ENCODE measurements at places on chromosomes 2 and 18.

DNA sequence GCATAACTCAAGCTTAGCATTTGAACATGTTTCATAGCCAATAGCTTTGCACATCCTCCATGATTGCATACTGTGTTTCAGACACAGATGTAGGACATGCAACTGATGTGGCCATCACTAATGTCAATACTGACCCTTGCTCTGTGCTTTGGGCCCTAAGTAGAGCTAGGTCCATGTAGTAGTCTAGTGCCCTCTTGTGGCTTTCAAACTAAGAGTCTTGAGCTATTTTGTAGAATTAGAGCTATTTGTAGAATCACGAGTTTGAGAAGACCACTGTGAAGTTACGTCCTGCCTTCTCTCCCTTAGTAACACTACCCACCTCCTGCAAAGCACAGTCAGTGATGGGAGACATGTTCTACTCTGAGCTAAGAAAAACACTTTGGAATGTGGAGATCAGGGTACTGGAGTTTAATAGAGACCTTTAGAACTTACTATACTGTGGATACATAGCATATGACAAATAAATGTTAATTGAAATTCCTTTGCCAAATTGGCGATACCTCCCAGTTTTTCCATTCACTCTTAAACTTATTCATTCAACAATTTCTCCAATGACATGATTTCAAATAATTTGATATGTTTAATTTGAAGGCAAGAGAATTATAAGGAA, 306.5 kb upstream of the TNP1 start:
- DNase-seq: peak; percentile 42

DNA sequence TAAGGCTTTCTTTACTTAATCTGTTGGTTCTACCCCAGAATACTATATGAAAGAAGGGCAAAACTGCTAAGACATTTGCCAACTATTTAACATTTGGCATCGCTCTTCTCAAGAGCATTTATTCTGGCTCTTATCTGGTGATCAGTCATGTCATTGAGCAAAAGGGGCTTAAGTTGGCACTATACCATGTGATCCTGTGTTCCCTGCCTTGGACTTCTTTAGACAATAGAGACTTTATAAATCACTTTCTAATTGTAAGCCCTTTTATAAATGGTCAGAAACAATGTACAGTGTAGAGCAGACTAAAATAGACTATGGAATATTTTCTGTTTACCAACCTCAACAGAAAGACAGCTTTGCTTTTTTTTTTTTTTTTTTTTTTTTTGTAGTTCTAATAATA, 52.1 kb downstream of the GTF3C3 start:
- DNase-seq: no peak

DNA sequence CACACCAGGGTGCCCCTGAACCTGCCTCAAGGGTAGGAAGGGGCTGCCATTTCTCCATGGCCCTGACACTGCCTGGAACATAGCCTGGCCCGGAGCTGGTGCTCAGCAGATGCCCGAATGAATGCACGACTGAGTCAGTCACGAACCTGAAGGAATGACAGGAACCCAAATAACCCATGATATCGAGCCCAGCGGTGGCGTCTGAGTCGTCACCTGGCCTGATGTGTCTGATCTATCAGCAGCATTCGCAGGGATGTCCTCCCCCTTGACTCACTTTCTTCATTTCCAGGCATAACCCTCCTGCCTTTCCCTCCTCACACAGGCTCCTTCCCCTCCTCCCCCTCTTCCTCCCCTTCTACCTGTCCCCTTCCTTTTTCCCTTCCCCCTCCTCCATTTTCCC, 52.1 kb upstream of the SMAD7 start:
- DNase-seq: no peak

- DNase-seq: no peak
Measured at GRCh38 chr18:48934723-48935432, 15.9 kb downstream of the SMAD7 start.

DNA sequence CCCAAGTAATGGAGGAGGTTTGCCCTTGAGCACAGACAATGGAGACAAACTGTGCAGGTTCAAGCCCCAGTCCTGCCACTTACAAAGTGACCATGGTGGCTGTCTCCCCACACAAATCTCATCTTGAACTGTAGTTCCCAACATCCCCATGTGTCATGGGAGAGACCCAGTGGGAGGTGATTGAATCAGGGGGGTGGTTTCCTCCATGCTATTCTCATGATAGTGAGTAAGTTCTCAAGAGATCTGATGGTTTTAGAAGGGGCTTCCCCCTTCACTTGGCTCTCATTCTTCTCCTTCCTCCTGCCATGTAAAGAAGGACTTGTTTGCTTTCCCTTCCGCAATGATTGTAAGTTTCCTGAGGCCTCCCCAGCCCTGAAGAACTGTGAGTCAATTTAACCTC, 225.4 kb downstream of the TXNL1 start:
- no peak for DNase-seq

DNA sequence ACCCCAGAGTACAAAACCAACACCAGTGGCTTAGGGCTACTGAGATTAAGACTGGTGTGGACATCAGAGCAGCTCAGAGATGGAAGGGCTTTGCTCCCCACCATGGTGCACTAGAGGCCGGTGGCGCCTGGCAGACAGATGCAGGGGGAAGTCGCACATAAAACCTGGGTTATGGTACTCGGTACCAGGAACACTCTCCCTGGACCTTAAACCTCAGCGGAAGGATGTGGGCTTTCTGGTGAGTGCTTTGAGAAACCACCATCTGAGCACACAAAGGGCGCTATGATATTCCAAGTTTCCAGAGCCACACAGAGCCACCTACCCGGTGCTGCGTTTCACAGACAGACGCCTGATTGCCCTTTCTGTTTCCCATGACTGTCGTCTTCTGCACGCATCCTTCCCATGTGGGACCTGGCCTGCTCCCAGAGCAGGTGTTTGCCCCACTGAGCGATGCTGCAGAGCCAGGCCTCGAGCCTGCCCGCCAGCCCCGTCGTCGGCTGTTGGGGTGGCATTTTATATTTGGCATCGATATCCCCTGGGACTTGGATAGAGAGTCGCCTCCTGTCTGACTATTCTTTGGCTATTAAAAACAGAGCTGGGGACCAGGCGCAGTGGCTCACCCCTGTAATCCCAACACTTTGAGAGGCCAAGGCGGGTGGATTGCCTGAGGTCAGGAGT, 89.5 kb upstream of the ODC1 start:
- DNase-seq: no peak

DNA sequence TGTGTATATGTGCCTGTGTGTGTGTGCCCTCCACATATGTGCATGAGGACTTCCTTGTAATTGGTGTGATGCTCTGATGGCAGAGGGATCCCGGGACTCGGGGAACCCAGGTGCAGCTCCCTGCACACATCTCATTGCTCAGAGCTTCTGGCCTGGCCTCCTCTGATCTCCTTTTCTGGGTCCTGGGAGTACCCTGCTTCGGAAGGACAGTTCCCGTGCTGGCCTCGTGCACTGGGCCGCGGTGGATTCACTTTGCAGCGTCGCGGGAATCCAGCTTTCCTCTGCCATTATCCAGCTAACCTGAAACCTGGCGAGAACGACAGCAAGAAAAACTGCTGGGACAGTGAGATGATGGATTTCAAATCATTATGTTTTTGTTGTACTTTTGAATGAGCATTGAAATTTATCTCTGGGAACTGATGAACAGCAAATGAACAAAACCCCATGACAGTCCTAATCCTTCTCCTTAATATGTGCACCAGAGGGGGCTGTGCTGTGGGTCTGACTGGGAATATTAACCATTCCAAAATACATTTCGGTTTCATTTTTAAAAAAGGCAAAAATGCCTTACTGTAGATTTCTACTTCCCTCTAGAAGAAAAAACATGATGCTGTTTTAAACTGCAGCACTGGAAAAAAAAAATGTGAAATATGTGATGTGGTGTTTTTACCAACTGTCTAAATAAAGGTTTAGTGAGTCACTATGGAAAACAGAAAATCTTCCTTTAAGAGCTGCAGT, 78.2 kb downstream of the PTGR3 start:
- DNase-seq: no peak

DNA sequence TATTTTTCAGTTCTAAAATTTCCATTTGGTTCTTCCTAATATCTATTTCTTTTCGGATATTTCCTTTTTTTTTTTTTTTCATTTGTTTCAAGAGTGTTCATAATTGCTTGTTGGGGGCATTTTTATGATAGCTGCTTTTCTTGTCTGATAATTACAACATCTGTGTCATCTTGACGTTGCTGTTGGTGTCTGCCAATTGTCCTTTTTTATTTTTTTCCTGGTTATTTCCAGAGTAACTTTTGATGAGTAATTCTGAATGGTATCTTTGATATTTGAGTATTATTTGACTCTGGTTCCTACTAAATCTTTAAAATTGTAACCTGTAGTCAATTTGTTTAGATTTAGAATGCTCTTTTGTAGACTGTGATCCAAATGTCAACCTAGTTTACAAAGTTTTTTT, 51.3 kb upstream of the CHRNA1 start:
- no peak for DNase-seq

DNA sequence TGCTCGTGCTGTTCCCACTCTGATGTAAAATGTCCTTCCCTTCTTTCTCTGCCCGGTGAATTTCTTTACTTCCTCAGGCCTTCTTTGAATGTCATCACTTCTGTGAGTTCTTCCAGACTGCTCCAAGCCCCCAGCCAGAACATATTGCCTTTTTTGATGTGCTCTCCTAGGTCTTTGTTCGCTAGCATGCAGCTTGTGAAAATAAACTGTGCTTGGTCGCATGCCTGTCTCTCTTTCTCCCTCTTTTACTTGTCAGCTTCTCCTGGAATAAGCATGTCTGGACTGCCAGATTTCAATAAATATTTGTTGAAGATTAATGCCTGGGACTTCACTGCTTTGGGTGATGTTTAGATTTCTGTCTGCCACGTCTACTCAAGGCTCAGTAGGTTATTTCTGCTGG, 82.7 kb upstream of the ARHGAP28 start:
- no peak for DNase-seq

DNA sequence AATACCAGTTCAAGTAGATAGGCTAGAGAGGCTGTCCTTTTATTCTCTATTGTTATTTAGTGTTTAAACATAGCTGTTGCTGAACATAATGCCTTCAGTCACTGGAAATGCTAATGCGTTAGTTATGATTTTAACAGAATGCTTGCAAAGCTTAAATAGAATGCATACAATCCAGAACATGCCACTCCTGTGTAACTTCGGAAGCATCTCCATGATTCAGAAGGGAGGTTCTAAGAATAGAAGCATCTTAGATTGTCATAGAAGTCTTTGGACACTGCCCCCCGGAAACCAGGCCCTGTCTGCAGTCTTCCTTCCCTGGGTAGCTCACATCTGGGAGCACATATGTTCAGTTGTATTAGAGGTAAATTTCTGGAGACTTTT, 73.2 kb downstream of the ZNF532 start:
- DNase-seq: no peak

DNA sequence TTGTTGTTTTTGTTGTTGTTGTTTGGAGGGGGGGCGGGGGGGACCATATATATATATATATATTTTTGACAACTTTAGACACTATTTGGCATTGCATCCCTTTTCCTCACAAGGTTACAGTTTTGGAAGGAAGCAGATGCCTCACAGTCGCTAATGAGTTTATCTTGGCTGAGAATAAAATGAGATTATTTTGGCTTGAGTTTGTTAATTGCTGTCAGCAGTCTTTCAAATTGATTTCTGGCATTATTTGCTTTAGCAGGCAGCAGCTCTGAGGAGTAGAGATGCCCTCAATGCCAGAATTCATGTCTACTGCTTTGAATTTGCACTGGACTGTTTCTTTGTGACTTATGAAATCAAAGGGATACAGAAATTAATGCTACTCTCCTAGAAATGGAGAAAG, 595.2 kb upstream of the HNMT start:
- DNase-seq: no peak

DNA sequence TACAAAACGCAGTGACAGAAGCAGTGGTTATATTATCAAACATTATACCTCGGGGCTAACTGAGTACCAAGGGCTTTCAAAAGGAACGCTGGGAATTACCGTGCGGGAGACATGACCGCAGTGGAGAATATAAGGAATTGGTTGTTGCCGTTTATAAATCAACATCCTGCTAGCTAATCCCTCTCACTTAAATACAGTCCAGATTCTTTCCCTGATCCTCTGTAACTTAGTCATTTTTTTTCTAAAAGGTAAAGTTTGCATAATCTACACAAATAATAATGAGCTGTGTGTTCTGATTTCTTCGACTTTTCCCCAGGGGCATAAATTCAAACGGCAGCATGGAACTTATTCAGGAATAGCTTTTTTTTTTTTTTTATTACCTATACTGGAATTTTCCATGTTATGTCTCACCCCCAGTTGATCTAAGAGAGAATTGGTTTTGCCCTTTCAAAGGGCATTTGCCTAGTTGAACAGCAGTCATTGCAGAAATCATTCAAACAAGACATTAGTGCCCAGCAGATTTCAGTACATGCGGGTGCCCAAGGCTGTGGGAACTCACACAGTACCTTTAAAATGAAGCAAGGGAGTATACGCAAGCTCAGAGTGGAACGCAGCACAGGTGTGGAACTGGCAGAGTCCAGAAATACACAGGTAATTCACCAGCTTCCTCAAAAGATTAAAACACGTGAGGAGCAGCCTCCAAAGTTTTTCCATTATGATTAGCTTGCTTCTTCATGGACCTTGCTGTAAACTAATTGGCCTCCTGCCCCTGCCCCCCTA, 63.9 kb downstream of the SMIM21 start:
- DNase-seq: no peak

DNA sequence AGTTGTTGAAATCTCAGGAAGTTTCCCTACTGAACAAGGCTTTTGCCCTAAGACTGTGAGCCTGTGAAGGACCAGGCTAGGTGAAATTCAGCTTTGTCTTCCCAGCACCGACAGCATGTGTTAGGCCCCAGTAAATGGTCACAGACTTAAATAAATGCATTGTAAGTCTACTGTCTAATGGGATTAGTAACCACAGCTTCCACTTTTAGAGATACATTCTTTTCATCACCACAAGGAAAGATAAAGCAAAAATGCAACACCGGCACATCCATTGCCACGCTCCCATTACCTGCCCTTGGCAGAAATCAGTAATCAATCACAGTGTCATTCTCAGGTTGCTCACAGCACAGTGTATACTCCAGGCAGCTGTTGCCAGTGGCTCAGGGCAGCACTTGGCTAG, 59.3 kb downstream of the CRACDL start:
- no peak for DNase-seq

DNA sequence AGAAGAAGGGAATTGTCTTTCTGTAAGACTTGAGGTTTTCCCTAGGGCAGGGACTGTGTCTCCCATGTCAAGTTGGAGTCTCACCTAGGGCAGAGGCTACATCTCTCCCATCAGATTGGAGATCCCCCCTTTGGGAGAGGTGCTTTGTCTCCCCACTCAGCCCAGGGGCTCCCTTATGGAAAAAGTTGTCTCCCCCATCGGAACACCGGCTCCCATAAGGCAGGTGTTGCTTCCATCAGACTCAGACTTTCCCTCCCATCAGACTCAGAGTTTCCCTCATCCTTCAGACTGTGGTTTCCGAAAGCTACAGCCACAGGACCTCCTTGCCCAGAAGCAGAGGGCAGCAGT, 5.8 kb downstream of the ANKRD53 start:
- DNase-seq: no peak

- DNase-seq: no peak
Measured at GRCh38 chr2:38109732-38110181, 33.8 kb upstream of the CYP1B1 start.

GRCh38 chr18:70554854-70555445, 266.1 kb downstream of the SOCS6 start:
- DNase-seq: no peak

Measured in NT2/D1 (cell line).